ENCODE measurements at places on chromosomes 2 and 18. TPM values are rescaled to one million over a fixed set of nuclear protein-coding genes. Genes with fewer than 3 reads are reported as not detected.

Gene DNER
- total RNA-seq: 0.41 TPM

Gene CLEC4F
- not detected for total RNA-seq

Gene ST8SIA5
- total RNA-seq: 1.7 TPM

Gene GCG
- total RNA-seq: not detected

Gene VSNL1
- not detected for total RNA-seq

Gene AQP4
- total RNA-seq: 9.9 TPM

Gene MYO5B
- 0.32 TPM for total RNA-seq

Gene CRYGD
- total RNA-seq: not detected

Gene SERPINB10
- not detected for total RNA-seq

Gene SLC8A1
- total RNA-seq: 3.8 TPM

Gene DSC3
- not detected for total RNA-seq

Gene ARL4C
- 0.32 TPM for total RNA-seq

Gene HOXD4
- total RNA-seq: not detected

Gene APCDD1
- 10.1 TPM for total RNA-seq

Gene SH2D6
- total RNA-seq: 3.5 TPM

Gene SLC5A7
- 0.04 TPM for total RNA-seq

Gene INHBB
- 3.1 TPM for total RNA-seq

Gene KCNK3
- total RNA-seq: 11.6 TPM

Gene IMPACT
- total RNA-seq: 9.8 TPM

Gene VIT
- total RNA-seq: 14.4 TPM

Gene RAX
- total RNA-seq: not detected

Data from gastrocnemius medialis (tissue), 4 donors.